ENCODE measurements at places on chromosomes 2 and 18.

DNA sequence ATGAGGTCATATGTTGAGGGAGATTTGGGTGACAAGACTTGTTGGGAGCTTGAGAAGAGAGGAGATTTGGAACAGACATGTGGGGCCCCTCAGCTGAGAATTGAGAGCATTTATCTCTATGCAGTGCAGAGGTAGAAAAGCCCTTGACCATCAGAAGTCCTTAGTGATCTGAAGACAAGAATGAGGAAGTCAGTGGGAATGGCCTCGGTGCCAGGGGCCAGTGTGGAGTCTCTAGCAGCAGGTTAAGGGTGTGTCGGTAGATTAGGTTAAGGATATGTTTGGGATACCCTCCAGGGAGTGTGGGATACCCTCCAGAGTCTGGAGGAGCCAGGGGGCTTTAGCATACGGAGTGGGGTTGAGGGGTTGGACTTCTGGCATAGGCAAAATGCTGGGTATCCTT is 41.6 kb downstream of the FBXO48 start:
- DNase-seq: no peak

DNA sequence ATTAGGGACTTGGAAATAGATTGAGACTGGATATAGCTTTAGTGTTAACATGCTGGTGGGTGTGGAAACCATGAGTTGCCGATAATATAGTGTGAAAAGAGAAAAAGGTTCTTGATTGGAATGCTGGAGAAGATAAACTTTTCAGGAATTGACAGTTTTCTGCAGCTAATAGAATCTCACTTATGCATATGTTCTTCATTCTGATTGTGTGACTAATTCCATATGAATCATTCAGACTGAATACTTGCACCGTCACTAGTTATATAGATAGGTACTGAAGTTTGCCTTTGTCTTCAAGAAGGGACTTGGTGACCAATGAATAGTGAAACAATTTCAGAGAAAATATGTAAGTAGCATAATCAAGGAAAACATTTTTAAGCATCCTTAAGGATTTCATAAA is 225.7 kb upstream of the FOSL2 start:
- DNase-seq: no peak

DNA sequence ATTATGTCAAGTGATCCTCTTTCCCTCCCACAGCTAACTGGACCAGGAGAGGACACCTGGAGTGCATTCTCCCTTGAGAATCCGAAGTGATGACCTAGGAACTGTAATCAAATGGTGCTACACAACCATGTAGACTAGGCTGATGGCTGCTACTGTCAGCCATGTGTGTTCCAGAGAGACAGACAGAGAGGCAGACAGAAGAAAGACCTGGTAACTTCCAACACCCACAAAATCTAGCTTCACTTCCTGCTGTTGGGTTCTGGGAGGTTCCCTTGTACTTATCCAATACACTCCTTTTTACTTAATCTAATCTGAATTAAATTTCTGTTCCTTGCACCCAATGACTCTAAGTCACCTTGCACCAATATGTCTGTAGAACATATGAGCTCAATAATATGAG is 72.3 kb downstream of the AAK1 start:
- DNase-seq: no peak

DNA sequence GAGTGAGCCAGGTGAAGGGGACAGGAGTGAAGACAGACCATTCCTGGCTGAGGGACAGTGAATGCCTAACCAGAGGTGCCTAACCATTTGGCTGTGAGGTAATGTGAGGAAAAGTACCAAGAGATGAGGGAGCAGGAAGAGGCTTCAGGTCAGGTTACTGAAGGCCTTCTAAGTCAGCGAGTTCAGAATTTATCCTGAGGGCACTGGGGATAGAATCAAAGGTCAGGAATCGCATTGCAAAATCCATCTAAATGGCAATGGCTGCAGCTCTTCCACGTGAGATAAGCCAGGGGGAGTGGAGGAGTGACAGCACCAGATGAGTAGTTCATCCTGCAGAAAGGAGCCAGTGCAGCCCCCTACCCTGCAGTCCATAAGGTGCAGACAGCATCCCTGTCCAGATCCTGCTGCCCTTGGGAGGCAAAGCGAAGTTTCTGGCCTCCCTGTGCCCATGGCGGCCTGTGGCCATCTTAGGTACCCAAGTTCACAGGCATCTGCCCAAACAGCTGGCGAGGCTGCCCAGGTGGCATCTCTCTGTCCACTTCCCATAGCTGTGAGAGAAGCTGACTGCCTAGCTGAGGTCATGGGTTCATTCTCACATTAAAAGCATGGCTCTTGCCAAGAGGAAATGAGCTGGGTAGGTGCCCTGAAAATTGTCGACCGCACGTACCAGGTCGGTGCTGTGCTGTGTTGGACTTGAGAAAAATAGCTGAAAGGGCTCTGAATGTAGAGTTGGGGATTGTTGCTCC is 49.5 kb downstream of the CYP27C1 start:
- DNase-seq: no peak

GRCh38 chr2:138602166-138602460 is 100.5 kb downstream of the SPOPL start:
- DNase-seq: no peak

GRCh38 chr18:463827-464541 is 36.5 kb downstream of the COLEC12 start:
- DNase-seq: no peak

DNA sequence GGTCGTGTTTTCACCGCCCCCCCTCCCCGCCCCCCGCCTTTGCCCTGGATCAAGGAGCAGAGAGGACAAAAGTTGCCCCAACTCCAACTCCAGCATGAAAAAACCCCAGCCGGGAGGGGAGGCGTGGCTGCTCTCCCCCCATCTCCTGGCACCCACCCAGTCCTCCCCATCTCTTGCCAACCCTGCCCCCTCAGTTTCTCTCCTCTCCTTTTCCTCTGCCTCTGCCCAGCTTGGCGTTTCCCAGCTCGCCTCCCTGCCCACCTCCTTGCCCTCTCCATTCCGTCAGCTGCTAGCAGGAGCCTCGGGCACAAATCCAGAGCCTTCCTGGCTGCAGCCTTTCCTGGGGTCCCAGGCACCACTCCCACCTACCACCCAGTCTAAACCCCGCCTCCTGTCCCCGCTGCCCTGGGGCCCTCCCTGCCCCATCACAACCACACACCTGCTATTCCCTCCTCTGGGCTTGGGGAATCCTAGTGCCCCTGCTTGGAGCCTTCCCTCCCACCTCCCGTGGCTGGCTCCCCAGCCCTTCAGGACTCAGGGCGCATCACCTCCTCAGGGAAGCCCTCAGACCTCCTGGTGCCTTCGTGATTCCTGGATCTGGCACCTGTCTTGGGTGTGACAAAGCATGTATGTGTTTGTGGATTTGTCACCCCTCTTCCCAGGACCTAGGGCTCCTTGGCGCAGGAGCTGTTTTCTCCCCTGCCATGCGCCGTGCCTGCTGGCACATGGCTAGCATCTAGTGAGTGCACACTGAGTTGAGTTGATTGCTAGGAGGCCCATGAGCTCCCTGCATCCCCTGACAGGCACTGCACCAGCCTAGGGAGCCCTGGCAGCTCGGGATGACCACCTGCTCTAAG is 209.1 kb downstream of the TFCP2L1 start:
- DNase-seq: no peak

DNA sequence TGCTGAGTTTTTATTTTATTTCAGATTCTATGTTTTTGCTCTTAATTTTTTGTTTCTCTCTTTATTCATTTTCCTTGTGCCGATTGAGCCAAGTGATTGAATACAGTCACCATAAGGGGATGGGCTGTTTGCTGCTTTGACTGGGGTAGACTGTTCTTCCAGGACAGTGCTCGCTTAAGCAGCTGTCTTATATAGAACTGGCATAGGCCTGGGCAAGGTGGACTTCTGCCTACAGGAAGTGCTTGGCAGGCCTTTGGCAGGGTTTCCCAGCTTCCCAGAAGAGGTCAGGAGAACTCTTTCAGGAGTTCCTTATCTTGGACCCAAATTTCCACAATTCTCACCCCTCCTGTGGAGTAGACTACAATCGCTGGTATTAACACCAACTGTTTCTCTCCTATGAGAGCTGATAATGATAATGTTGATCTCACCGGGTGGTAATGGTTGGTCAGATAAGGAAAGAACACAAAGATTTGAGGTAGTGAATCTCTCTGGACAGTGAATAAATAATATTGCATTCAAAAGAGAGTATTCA is 207.5 kb upstream of the ST6GAL2 start:
- no peak for DNase-seq

GRCh38 chr2:235201756-235202155 is 249.9 kb downstream of the SH3BP4 start:
- no peak for DNase-seq

GRCh38 chr2:64291181-64291580 is 147.0 kb upstream of the PELI1 start:
- no peak for DNase-seq

- DNase-seq: no peak
These were observed 77.8 kb downstream of the SOCS6 start for GRCh38 chr18:70366670-70367069.

DNA sequence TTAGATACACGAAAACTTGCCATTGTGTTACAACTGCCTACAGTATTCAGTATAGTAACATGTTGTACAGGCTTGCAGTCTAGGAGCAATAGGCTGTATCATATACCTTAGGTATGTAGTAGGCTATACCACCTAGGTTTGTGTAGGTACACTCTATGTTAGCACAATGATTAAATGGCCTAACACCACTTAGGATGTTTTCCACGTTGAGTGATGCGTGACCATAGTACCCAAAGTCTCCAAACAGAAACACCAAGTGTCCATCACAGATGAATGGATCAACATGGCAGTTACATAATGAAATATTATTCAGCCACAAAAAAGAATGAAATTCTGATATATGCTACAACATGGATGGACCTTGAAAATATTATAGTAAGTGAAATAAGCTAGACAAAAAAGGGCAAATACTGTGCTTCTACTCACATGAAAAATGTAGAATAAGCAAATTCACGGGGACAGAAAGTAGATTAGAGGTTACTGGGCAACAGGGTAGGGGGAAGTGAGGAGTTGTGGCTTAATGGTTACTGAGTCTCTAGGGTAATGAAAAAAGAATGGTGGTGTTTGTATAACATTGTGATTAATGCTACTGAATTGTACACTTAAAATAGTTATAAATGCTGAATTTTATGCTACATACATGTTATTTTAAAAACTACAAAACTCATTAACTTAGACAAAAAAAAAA is 62.6 kb downstream of the TMEM131 start:
- no peak for DNase-seq

DNA sequence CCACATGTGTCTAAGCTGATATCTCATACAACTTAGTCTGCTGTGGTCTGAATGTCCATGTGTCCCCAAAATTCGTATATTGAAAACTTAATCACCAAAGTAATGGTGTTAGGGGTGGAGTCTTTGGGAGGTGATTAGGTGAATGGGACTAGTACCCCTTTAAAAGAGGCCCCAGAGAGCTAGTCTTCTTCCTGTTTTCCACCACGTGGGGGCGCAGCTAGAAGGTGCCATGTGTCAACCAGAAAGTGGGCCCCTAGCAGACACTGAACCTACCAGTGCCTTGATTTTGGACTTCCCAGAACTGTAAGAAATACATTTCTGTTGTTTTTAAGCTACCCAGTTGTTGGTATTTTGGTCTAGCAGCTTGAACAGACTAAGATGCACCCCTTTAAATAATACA is 86.6 kb downstream of the ASB1 start:
- DNase-seq: no peak

DNA sequence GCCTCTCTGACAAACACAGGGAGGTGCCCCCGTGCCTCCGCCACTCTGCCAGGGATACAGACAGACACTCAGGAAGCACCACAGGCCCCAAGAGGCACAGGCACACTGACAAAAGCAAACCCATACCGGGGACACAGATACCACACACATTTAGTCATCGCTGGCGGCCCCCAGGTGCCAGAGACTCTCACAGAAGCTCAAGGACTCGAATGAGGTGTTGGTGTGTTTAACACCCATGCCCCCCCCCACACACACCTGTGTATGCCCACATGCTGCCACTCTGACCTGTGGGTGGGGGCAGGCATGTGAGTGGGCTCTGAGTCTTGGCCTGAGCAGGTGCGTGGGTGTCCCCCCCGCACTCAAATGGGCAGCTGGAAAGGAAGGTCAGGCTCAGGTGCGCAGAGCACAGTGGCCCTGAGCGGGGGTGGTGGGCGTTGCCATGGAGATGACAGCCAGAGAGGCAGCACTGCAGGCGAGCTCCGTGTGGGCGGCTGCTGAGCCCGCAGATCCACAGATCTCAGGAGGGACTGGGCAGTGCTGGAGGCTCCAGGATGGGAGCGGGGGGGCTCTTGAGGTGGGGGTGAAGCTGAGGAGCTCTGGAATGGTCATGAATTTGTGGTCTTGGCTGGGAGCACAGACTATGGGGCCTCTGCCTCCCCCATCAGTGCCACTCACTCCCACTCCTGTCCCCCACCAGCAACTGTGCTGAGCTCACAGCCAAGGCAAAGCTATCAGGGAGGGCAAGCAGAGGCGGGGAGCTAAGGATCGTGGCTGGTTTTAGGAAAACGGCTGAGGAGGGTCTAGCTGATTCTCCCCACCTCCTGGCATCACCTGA is 73.9 kb upstream of the TAF1B start:
- DNase-seq: peak; percentile 23

GRCh38 chr18:64233851-64234250 is 85.0 kb upstream of the LINC00305 start:
- no peak for DNase-seq

- DNase-seq: no peak
These were observed 212.5 kb downstream of the ZFP36L2 start for GRCh38 chr2:43013821-43014345.

DNA sequence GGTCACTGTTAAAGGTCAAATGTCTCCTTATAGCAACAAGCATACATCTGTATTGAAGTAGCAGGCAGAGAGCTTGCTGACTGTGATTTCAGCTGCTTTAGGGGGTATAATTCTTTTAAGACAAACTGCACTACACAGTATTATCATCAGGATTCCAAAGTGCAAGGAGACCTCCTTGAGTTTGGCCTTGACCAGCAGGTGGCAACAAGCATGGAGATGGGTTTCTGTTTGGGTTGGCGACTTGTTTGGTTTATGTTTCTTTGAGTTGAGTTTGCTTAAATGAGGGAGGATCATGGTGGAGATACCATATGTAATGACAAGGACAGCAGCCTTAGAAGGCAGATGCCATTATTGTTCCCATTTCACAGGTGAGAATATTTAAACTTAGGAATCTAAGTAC is 681.0 kb upstream of the ID2 start:
- DNase-seq: no peak
